ENCODE measurements at places on chromosomes 12 and 14.

- no peak for DNase-seq
These were observed 209.5 kb downstream of the ASCL1 start for GRCh38 chr12:103166949-103167348.

DNA sequence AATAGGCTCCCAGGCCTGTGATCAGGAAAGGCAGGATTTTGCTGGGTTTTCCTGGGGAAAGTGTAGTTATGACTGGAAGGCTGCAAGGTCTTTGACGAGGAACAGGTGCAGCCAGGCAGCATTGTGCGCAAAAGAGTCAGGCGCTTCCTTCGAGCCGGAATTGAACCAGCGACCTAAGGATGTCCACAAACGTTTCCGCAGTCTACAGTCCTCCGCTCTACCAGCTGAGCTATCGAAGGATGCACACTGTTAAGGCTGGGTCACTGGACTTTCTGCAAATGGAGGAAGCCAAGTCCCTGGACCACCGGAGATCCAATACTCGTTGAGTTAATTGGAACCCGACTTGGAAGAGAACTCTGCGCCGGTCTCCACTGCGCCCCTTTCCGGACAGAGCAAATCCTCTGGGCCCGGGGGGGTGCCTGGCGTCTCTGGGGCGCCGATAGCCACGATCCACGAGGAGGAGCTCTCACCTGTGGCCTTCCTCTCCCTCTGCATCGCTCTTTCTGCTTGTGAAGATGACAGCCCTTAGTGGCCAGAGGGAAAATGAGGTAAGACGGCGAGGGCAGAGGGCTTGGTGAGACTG lies 18.4 kb upstream of the OR6S1 start:
- DNase-seq, result no peak

DNA sequence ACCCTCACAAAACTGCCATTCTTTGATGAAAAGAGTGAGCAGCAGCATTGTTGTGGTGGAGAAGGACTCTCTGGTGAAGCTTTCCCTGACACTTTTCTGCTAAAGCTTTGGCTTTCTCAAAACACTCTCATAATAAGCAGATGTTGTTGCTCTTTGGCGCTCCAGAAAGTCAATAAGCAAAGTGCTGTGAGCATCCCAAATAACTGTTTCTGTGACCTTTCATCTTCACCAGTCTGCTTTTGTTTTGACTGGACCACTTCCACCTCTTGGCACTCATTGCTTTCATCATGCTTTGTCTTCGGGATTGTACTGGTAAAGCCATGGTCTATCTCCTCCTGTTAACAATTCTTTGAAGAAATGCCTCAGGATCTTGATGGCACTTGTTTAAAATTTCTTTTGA lies 424.7 kb upstream of the TMPO start:
- DNase-seq, result no peak

DNA sequence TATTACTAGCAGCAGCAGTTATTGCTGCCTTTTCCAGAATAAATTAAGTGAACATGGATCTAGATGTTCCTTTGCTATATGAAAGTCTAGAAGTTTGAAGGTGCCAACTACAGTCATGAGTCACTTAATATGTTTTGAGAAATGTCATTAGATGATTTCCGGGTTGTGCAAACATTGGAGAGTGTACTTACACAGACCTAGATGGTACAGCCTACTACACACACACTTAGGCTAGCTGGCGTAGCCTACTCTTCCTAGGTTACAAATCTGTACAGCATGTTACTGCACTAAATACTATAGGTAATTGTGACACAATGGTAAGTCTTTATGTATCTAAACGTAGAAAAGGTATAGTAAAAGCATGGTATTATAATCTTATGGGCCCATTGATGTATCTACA lies 368.1 kb downstream of the PDZRN4 start:
- DNase-seq, result no peak

DNA sequence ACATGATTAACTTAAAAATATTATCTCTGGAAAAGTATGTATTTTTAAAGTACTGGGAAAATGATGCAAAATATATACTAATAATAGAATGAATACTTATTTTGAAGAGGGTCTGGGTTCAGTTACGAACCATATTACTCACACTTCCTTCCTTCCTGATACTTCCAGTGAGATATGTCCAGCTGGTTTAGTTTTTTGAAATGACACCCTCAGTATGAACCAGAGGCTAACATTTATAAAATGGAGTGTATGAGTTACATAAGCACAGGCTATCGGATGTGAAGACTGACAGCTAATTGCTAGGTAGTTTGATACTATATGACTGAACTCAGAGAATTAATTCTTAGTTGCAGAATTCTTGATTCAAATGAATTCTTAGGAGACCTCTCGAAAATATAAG lies 122.9 kb downstream of the OTOGL start:
- no peak for DNase-seq

- DNase-seq, result peak; percentile 59
These were observed 34.1 kb downstream of the SCFD1 start for GRCh38 chr14:30656190-30656632.

DNA sequence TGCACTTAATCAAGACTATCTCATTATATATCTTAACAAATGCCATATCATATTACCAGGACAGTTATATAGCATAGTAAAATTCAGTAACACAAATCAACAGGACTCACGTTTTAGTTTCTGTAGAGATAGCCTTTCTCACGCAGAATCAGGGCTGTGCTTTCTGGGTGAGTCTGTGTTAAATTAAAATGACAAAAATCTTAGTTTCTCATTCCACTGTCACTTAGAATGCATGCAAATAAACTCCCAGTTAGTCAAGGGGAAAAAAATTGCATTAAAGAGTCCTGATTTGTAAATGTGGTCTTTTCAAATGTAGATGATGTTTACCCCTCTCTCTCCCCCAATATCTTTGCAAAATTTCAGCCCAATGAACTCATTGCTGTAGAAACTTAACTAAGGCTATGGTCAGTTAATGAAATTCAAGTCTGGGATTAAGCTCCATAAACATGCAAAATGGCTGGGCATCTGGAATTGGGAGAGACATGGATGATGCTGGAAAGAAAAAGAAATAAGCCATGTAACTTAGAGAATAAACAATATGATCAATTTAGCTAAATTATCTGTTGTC lies 77.8 kb upstream of the MGAT4C start:
- DNase-seq, result no peak

DNA sequence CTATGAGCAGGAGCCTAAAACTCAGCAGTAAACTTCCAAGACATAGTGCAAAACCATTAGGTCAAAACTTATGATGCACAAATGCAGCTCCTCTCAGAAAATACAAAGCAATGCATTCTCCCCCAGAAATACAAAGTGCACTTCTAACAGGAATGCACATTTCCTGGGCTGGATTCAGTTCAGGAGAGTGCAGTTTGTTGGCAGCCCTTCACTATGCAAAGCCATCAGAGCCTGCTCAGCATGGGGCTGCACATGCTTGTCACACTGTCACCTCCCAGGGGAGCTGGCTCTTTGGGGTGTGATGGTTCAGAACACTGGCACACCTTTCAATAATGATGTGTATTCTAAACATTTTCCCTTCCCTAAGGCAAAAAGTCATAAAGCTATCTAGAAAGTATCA lies 110.4 kb downstream of the KCNK10 start:
- no peak for DNase-seq

DNA sequence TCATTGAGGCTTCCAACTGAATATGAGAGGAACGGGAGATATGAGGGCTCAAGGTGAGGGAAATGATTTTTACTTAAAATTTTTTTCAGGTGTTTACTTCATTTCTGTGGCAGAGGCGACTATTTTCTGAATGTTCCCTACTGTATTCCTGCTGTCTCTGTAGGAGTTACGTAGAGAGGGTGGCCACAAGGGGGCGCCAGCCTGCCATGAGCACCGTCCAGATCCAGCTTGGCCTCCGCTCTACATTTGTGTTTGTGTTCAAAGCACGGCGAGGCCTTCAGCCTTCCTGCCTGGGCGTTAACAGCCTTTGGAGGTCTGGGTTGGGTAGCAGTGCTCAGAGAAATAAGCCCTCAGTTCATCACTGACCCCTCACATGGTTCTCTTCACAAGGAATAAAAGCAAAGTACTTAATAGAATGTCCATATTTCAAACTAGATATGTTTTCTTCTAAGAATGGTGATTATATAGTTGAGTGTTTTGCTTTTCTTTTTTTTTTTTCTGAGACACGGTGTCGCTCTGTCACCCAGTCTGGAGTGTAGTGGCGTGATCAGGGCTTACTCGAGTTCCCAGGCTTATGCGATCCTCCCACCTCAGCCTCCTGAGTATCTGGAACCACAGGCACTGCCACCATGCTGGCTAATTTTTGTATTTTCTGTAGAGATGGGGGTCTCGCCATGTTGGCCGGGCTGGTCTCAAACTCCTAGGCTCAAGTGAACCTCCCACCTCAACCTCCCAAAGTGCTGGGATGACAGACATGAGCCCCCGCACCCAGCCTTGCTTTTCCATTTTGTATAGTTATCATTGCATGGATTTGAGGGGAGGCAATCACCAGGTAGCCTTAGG lies 22.3 kb downstream of the CKB start:
- DNase-seq, result peak; percentile 85
